ENCODE measurements at places on chromosomes 6 and 20. TPM values are rescaled to one million over a fixed set of nuclear protein-coding genes. Genes with fewer than 3 reads are reported as not detected.

The SOX4 gene
- total RNA-seq, result 6.2 TPM

The STK35 gene
- 16.4 TPM for total RNA-seq

The PLA2G7 gene
- total RNA-seq, result not detected

The GPLD1 gene
- total RNA-seq, result not detected

The FOXS1 gene
- not detected for total RNA-seq

The ANKEF1 gene
- 0.26 TPM for total RNA-seq

The TREM1 gene
- total RNA-seq, result 0.52 TPM

The RIPPLY2 gene
- not detected for total RNA-seq

The HECA gene
- 8.6 TPM for total RNA-seq

The TRIM40 gene
- not detected for total RNA-seq

The CCDC170 gene
- not detected for total RNA-seq

The CLIC5 gene
- not detected for total RNA-seq

The SFTA2 gene
- total RNA-seq, result not detected

The ELOVL5 gene
- total RNA-seq, result 51.1 TPM

The RAMACL gene
- total RNA-seq, result not detected

The MRS2 gene
- total RNA-seq, result 25.4 TPM

The POU5F1 gene
- 0.63 TPM for total RNA-seq

The EFCAB8 gene
- not detected for total RNA-seq

The CRISP3 gene
- not detected for total RNA-seq

The MACROD2 gene
- 1.1 TPM for total RNA-seq

The EYS gene
- total RNA-seq, result 0.98 TPM

The DAAM2 gene
- 109 TPM for total RNA-seq

The PEX7 gene
- total RNA-seq, result 15.7 TPM

The PNLDC1 gene
- not detected for total RNA-seq

The ULBP2 gene
- 8.1 TPM for total RNA-seq

Measured in LHCN-M2 (cell line).